ENCODE measurements at places on chromosomes 11 and 22.

DNA sequence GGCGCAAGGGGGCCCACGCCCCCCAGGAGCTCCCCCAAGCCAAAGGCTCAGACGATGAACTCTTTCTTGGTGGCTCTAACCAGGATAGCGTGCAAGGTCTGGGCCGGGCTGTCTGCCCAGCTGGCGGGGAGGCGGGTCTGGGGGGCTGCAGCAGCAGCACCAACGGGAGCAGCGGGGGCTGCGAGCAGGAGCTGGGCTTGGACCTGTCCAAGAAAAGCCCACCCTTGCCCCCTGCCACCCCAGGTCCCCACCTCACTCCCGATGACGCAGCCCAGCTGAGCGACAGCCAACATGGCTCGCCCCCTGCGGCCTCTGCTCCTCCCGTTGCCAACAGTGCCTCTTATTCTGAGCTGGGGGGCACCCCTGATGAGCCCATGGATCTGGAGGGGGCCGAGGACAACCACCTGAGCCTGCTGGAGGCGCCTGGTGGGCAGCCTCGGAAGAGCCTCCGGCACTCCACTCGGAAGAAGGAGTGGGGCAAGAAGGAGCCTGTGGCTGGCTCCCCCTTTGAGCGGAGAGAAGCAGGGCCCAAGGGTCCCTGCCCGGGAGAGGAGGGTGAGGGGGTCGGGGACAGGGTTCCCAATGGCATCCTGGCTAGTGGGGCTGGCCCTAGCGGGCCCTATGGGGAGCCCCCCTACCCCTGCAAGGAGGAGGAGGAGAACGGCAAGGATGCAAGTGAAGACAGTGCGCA is 21.6 kb upstream of the TMEM191C start:
- no peak for DNase-seq

DNA sequence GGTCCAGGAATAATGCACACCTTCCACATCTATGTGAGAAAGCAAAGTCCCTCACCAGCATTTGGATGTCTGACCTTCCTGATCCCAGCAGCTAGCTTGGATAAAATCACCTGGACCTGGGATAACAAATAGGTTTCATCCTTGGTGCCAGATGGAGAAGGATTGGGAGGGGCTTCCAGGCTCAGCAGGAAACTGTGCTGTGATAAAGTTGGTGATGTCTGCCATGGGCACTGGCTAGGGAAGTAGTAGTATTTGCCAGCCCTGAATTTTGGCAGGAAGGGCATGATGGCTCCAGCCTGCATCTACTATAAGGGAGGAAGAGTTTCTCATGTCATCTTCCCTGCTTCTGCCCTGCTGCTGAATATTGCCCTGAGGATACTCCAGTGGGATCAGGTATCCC is 37.5 kb downstream of the C11orf91 start:
- no peak for DNase-seq

GRCh38 chr22:28736301-28737155 is 5.1 kb downstream of the CHEK2 start:
- no peak for DNase-seq

DNA sequence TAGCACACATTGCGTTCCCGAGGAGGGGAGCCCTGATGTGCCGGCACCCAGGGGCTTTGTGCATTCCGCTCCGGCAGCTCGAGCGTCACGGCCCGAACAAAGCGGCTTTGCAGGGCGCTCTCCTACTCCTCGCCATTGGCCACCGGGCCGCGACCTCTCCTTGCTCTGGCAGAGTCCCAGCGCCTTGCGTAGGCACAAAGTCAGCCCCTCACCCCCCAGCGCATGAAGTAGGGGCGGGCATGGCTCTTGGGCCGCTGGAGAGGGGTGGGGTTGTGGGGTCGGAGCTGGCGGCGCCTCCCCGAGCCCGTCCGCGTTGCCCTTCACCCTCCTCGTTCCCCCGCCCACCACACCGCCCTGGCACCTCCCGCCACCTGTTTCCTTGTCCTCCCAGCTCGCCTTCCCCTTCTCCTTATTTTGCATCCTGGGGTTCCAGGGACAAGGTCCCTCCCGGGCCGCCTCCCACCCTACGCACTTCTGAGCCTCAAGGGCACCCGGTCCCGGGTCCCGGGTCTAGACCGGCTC is 753 bp upstream of the PPARA start:
- DNase-seq: peak; percentile 34

DNA sequence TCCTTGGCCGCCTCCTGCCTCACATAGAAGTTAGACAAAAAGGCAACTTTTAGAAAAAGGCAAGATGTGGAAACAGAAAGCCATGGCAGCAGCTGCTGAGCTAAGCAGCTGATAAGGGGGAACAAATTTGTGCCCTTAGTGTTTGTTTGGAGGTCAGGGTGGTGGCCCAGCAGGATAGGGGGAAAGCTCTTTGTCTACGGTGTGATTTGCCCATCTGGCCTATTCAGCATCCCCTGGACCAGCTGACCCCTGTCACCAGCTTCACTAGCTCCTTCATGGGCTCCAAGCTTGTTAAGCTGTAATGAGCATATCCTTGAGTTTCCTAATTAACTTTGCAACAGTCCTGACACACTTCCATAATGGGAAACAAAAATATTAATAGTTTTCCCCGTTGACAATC is 5.9 kb upstream of the ME3 start:
- DNase-seq: no peak

DNA sequence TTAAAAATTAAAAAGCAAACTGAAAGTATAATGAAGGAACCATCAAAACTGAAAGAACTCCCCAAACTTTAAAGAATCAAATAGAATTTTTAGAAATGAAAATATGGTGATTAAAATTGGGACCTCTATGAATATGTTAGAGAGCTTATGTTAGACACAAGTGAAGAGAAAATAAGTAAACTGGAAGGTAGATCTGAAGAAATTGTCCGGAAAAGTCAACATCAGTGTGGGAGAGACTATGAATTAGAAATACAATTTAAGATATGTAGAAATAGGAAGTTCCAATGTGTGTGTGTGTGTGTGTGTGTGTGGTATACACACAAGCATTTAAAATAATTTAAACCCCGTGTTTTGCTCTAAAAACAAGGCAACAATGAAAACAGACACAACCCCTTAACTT is 4.9 kb upstream of the OR8B4 start:
- no peak for DNase-seq

GRCh38 chr11:33443684-33444083 is 186.5 kb downstream of the HIPK3 start:
- no peak for DNase-seq

GRCh38 chr11:80155412-80156017 is 714.7 kb upstream of the TENM4 start:
- no peak for DNase-seq

GRCh38 chr22:24134090-24134846 is 47.0 kb upstream of the SUSD2 start:
- peak; percentile 53 for DNase-seq

DNA sequence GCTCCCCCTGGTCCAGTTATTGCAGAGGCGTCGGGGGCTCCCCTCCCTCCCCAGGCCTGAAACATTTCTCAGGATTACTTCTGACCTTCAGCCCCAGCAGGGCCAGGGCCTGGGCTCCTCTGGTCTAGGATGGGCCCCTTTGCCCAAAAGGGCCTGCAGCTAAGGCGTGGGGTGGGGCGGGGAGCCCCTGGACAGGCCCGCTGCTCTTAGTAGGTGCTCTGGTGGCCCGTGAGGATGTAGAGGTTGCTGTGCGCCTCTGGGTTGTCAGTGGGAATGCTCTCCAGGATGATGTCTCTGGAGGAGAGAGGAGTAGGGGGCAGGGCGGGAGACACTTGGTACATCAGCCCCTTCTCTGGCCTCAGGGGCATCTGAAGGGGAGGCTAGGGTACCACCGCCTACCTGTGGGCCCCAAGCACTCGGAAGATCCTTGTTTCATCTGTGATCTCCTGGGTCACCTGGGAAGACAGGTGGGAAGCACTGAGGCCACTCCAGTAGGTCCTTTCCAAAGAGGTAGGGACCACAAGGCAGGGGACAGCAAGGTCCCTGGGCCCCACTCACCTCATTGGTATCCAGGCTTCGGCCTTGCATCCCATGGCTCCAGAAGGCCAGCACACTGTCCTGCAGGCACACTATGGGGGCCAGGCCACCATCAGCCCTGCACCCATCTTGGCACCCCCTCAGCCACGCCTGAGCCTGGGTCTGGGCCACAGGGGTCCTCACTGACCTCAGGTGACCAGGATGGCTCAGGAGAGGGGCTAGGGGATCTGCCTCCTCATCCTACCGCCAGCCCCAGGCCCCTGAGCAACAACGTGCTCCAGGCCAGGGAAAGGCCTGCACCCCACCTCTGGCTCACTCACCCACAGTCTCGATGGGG is 11.2 kb upstream of the SF1 start:
- no peak for DNase-seq

GRCh38 chr22:26527574-26528465 is 15.5 kb upstream of the TFIP11 start:
- DNase-seq: no peak

DNA sequence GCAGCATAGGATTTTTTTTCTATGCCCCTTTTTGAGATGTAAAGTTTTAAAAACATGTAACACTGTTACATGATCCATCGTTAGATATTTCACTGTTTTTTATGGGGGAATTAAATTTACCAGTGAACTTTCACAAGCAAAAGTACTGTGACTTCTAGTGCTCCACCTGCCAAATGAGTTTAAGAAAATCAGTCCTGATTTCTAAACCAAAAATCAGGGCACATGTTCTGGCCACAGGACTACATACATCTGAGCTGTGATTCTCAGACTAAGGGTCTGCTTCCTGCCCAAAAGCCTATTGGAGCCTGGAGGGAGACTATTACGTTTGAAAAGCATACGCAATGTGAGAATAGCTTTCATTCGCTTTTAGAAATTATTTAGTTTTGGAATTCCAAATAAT is 22.5 kb downstream of the TMPRSS13 start:
- no peak for DNase-seq

GRCh38 chr22:49298834-49299750 is 528.6 kb downstream of the BRD1 start:
- DNase-seq: no peak

DNA sequence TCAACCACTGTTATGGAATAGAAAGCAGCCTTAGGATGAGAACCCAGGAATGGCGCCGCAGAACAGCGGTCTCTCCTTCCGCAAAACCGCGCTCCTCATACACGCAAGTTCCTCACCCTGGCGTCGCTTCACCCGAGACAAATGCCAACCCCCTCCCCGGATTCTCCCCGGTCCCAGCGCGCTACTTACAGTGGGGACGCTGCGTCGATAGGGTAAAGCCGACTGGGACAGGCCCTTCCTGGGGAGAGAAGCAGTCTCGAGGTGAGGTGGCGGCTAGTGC is 287 bp downstream of the RPS13 start:
- DNase-seq: no peak

DNA sequence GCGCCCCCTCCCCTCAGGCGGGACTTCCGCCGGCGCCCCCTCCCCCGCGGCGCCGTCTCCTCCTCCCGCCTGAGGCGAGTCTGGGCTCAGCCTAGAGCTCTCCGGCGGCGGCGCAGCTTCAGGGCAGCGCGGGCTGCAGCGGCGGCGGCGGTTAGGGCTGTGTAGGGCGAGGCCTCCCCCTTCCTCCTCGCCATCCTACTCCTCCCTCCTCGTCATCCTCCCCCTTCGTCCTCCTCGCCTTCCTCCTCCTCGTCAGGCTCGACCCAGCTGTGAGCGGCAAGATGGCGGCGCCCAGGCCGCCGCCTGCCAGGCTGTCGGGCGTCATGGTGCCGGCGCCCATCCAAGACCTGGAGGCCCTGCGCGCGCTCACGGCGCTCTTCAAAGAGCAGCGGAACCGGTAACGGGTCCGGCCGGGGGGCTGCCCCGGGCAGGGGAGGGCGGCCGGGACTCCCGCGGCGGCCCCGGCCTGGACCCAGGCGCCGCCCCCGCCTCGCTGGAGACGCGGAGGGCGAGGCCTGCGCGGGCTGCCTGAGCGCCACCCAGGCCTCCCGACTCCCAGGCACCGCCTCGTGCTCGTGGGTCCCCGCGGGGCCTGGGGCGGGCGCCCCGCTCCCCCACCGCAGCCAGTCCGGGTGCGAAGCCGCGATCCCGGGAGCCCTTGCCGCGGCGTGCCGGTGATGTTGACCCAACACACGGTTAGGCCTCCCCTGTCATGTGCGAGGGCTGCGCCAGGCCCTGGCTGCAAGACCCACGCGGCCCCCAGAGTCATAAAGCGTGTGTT is at the start of gene ATXN10:
Gene ATXN10 (plus strand): TSS at position 52 of the 781 bp plus-strand sequence. CDS start 230 bp downstream, at position 282.
- peak; percentile 66 for DNase-seq

DNA sequence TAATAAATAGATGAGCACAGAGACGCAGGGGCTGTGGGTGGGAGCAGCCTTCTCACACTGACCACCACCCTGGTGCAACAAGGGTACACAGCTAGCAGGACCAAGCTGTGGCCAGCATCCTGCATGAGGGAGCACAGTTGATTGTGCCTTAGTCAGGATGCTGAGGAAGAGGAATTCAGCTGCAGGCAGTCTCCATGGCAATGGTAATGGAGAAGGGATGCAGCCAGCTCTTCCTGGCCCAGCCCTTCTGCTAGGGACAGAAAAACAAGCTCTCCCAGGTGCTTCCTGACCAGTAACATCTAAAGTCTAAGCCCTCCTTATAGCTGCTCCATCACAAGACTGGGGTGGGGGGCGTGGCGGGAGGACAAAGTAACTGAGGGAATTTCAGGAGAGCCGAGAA is 363.5 kb downstream of the BUD13 start:
- no peak for DNase-seq

- no peak for DNase-seq
These were observed 33.9 kb upstream of the CXCR5 start for GRCh38 chr11:118849825-118850224.

DNA sequence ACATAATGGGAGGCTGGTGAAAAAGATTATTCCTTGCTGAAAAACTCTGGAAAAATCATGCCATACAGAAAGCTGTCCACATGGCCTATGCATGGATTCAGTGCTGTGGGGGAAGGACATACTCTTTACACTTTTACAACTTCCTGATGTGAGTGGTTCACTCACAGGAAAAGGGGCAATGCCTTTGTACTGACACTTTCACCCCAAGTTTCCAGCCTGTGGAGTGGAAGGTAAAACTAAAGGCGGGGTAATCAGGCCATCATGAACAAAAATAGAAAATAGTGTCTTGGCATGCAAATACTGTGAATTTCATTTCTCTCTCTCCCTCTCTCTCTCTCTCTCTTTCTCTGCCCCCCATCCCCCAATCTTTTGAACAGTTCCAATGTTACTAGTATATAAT is 281.8 kb downstream of the ETS1 start:
- no peak for DNase-seq

- DNase-seq: no peak
These were observed 1.0 kb upstream of the ADSL start for GRCh38 chr22:40345271-40345670.

Measured in central memory CD4-positive, alpha-beta T cell (primary cell).